ENCODE measurements at places on chromosomes 13 and 19.

DNA sequence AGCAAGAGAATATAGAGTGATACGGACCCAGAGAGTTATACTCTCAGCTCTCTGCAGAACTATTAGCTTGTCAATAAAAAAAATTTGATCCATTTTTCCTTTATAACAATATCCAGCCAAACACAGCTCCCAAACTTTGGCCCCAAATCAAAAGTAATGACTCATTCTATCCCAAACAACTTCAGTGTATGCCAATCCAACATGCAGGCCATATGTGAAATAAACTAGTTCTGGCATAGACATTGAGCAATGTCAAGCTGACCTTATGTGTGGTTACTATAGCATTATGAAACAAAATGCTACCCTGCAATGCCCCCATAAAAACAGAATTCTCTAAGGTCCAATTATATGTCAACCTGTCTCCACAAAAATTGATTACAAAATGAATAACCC, 209.5 kb downstream of the DNAJC15 start:
- DNase-seq: no peak

DNA sequence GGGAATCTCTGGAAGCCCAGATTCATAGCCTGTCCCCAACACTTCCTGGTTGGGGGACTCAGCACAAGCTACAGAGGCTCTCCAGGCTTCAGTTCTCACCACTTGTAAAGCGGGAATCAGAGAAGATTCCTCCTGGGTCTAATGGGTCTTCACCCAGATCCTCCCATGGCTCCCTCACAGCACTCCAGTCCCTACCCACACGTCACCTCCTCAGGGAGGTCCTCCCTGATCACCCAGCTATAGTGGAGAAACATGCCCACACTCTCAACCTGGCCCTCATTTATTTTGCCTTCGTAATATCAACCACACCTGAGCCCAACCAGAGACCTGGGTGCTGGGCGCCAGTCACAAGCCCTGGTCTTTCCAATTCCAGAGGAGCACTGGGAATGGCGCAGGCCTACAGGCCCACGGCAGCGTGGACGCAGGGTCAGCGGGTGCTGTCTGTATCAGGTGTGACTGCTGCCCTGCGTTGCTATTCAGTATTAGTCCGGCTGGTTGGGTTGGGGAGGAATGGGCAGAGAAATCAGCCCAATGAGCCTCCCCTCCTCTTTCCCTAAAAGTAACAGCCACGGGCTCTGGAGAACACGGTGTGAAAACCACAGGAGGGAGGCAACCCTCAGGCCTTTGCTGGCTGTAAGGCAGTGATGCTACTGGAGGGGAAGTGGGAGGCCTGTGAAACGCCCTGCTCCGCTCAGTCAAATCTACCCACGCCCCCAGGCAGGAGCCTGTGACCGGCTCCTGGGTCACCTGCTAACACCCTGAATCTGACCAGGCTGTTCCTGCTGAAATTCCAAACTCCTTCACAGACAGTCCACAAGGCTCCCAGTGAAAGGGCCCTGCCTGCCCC, 5.2 kb downstream of the AKT2 start:
- DNase-seq: no peak

GRCh38 chr19:8144273-8144995, 5.0 kb downstream of the FBN3 start:
- no peak for DNase-seq

GRCh38 chr13:100443278-100443997, 145.2 kb downstream of the GGACT start:
- no peak for DNase-seq

- DNase-seq: no peak
These were observed 65.7 kb downstream of the SPACA7 start for GRCh38 chr13:112441779-112442310.

DNA sequence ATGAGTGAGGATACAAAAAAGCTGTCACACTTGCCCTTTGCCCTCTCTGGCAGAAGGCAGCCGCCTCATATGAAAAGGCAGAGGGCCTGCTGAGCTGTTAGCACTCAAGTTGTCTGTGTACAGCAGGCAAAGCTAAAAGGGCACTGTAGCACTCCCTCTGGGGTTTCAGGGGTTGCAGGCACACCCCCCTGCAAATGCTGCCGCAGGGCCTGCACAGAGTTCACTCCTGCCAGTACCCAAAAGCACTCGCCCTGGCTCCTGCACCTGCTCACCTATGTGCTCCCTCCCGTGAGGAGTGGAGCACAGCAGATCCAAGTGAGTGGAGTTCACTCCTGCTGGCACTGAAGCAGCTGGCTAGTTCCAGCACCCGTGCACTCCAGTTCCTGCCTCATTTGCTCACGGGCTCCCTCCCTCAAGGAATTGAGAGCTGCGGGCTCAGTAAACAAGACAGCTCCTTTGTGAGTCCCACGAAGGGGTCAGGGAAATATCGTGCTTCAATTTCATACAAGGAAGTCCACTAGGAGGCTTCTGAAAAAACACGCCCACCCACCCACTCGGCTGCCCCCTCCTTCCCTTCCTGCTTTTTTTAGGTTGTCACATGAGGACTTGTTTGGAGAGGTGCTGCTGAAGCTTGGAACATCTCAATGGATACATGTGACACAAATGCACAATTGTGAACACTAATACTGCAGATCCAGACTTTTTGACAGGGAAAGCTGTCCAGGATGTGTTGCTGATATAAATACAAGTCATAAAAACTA, 9.9 kb upstream of the RCBTB2 start:
- no peak for DNase-seq

- no peak for DNase-seq
These were observed 2.4 kb downstream of the GDF15 start for GRCh38 chr19:18388100-18388959.

GRCh38 chr13:107342747-107343146, 774.8 kb upstream of the ARGLU1 start:
- DNase-seq: no peak

GRCh38 chr19:11264452-11265176, 2.3 kb upstream of the DOCK6 start:
- no peak for DNase-seq

DNA sequence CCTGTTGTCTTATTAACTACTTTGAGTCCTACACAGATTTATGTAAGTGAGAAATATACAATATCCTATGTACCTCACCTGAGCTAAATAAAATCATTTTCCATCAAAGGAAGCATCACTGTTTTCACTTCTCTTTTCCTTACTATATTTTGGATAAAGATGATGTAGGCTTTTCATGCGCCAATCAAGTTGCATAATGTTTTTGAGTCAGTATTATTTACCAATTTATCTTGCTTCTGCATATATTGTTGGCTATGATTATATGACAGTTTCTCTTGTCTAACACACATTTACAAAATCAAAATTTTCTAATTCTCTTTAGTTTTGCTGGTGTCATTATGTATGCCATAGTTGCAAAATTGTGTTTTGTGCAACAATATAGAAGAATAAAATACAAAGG, 67.9 kb upstream of the FRY start:
- no peak for DNase-seq

- DNase-seq: no peak
These were observed 8.0 kb upstream of the SOX1 start for GRCh38 chr13:112058941-112059340.

DNA sequence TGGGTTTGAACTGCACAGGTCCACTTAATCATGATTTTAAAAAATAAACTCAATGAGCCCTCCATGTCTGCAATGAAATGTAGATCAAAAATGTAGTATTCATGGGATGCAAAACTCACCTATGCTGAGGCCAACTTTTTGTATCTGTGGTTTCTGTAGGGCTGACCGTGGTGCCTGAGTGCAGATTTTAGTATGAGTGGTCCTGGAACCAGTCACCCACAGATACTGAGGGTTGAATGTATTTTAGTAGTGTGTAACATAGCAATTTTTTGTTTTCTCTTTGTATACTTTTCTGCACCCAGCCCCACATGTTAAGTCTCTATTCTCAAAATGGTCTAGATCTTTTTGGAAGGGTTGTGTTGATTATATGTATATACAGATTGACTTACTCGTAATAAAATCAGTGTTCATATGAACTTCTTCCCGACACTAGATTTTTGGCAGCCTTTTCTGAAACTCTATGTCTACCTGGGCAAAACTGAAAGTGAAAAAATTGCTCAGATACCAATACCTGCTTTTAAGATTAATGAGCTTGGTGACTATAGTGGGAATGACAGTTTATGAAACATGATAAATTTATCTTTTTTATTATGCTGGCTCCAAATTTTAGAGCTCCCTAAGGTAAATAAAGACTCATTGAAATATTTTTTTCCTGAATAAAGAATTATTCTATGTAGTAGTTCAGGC, 51.6 kb downstream of the DNAJC15 start:
- no peak for DNase-seq

DNA sequence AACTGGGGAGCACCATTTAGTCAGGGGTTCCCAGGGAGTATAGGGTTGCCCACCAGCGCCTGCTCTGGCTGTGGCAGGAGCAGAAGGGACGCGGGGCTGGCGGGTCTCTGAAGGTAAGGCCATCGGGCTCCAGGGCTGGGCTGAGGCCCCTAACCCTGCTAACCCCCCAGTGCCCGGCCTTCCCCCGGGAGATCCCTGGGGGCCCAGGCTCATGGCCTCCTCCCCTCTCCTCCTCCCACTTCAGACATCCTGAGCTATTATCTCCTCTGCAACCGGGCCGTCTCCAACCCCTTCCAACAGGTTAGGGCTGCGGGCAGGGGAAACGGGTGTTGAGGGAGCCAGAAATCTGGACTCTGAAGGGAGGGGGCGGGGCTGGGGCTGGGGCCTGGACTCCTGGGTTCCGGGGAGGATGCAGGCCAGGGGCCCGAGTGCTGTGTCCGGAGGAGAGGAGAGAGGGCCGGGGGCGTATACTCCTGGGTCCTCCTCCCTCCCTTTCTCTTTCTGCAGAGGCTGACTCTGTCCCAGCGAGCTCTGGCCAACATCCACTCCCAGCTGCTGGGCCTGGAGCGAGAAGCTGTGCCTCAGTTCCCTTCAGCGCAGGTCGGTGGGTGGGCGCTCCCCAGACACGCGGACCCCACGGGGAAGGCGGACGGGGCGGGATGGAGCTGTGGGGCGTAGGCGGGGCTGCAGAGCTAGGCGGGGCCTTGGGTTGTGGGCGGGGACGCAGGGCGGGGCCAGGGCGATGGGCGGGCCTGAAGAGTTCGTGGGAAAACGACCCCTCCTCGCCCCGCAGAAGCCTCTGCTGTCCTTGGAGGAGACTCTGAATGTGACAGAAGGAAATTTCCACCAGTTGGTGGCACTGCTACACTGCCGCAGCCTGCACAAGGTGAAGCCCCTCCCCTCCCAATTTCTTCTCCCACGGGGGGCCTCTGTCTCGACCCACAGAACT, 15.3 kb downstream of the TTYH1 start:
- no peak for DNase-seq

DNA sequence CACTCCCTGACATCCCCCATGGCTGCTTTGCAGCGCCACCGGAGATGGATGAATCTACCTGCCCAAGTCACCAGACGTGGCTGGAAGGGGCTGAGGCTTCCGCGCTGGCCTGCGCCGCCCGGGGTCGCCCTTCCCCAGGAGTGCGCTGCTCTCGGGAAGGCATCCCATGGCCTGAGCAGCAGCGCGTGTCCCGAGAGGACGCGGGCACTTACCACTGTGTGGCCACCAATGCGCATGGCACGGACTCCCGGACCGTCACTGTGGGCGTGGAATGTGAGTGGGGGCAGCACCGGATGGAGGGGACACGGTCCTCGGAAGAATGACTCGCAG, 4.6 kb downstream of the ICAM5 start:
- DNase-seq: no peak

- DNase-seq: no peak
These were observed 2.9 kb downstream of the RXFP2 start for GRCh38 chr13:31742097-31742734.

GRCh38 chr19:30567536-30568232, 195.5 kb downstream of the ZNF536 start:
- no peak for DNase-seq

- DNase-seq: no peak
These were observed 459.8 kb downstream of the FGF14 start for GRCh38 chr13:101942038-101942437.

GRCh38 chr19:47152205-47152604, 21.6 kb downstream of the SAE1 start:
- no peak for DNase-seq

- peak; percentile 30 for DNase-seq
These were observed 16.4 kb upstream of the ALOX5AP start for GRCh38 chr13:30718661-30719524.

- DNase-seq: no peak
These were observed 595.4 kb downstream of the DIAPH3 start for GRCh38 chr13:59568306-59568705.

DNA sequence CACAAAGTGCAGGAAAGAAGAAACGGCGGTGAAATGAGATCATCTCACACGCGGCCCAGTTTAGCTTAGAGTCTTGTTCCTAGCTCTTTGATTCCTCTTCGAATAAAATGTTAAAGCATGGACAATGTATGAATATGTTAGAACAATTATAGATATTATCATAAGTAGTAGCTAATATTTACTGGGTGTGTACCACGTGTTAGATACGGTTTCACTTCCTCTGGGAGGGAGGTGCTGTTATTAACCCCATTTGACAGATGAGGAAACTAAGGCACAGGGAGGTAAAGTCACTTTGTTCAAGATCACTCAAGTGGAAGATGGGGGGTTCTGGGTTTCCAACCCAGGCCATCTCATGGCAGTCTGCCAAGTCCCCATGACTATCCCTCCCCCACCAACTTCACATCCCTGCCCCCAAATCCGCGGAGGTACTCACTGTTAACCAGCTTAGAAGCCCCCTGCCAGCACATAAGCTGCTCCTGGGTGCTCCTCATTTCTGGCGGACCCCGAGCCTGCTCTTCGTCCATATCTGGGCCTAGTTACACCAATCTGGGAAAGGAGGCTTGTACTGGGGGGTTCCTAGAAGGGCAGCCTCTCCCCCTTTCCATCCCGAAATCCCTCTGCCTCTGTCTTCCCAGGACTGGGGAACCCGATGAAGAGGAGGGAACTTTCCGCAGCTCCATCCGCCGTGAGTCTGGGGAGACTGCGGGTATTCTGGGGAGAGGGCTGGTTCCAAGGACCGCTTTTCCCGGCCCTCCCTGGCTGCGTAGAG, 1.0 kb upstream of the FXYD7 start:
- no peak for DNase-seq

GRCh38 chr19:35692010-35692409, 12.3 kb upstream of the ZBTB32 start:
- no peak for DNase-seq

DNA sequence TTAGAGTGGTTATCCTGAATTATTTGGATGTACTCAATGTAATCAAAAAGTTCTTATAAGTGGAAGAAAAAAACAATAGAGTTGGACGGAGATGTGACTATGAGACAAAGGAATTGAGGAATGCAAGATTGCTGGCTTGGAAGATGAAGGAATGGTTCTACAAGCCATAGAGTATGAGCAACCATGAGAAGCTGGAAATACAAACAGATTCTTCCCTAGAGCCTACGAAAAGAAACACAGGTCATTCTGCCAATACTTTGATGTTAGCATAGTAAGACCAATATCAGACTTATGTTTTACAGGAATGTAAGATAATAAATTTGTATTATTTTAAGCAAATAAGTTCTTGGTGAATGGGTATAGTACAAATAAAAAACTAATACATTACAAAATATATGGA, 249.2 kb downstream of the DIAPH3 start:
- no peak for DNase-seq

DNA sequence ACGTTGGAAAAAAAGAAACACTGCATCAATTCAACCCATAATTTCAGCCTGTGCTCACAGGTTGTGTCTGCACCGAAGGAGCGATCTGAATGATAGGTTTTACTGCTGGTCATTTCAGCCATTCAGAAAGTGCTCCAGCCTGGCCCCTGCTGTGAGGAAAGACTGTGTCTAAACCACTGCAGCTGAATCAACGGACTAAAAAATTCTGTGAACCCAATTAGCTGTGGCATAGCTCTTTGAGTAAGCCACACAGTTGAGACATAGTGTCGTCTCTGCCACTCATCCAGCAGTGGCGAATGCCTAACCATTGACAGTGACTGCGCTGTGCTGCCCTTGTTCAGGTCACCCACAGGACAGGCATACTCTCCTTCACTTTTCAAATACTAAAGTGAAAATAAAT, 179.8 kb downstream of the COG6 start:
- no peak for DNase-seq
